Fibroblast of skin of left biceps (primary cell): ENCODE measurements at places on chromosomes 5 and 9.

DNA sequence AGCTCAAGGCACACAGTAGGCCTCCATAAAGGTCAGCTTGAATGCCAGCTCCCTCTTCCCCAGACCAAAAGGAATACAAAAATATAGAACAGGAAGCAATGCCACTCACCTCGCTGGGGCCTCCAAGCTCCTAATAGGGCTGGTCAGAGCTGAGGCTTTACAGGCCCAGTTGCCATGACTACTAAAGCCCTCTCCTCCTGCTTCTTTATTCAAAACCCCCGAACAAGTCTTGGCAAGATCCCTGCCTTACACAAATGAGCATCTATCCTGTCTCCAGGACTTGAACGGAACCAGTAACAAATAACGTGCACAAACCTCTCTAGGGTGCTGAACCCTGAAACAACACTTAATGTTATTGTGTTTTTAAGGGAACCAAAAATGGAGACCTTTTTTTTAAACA is 136.3 kb downstream of the SIL1 start:
- no peak for DNase-seq

DNA sequence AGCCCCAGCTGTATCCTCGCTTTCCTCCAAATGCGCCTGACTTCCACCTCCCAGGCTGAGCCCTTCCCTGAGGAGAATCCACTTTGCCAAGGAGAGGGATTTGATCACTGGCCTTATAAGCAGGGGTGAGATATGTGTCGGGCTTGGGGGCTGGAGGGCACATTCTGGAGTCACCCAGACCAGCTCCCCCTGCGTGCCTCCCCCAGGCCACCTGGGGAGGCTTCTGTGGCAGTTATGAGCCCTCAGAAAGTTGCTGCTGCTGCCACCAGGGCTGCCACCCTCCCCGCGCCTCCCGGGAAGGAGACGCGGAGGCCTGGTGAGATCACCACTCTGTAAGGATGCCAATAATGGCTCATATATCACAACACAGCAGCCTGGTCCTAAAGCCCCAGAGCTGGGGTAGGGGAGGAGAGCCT is 211.5 kb downstream of the PAPPA start:
- DNase-seq = peak; percentile 50

DNA sequence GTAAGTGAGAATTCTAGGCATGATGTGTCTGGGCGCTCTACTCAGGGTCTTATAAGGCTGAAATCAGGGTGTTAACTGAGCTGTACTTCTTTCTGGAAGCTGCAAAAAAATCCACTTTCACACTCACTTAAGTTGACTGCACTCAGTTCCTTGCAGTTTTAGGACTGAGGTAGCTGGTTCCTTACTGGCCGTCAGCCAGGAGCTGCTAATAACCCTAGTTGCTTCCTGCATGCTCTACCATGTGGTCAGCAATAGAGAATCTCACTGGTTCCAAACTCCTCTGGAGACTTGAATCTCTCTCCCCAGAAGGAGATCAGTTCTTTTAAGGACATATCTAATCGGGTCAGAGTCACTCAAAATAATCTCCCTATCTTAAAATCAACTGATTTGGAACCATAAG is 911.2 kb downstream of the EFNA5 start:
- peak; percentile 9 for DNase-seq

- DNase-seq = no peak
These were observed 734 bp downstream of the SKP1 start for GRCh38 chr5:134175921-134176510.
